Right kidney (tissue), 9 donors: ENCODE measurements at places on chromosomes 3 and 15.

DNA sequence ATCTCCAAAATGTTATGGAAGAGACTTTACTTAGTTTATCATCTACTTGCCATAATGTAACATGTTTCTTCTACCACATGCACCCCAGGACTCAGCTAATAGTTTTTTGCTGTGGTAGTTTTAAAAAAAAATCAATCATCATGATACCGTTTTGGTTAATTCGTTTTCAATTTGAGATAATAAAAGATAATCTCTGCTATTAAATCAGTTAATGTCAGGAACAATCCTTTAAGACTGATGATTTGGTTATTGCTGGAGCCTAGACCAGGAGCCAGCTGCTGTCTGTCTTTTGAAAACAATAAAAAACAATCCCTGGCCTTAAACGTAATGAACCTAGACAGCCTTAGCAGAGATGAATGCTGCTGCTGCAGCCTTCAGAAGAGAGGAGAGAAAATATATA lies 403.7 kb downstream of the OXSM start:
- no peak for DNase-seq

- no peak for DNase-seq
These were observed 57.2 kb downstream of the ITGB5 start for GRCh38 chr3:124829819-124830554.

- DNase-seq = no peak
These were observed 60.0 kb upstream of the SYN2 start for GRCh38 chr3:11944052-11944673.

GRCh38 chr15:82832601-82833361 lies 23.4 kb downstream of the WHAMM start:
- no peak for DNase-seq

GRCh38 chr3:72982609-72983366 lies 13.8 kb upstream of the PPP4R2 start:
- DNase-seq = no peak

- DNase-seq = no peak
These were observed 238.5 kb downstream of the ITPR1 start for GRCh38 chr3:4731543-4732111.

- DNase-seq = no peak
These were observed 44.6 kb downstream of the CMTM6 start for GRCh38 chr3:32457971-32458471.

DNA sequence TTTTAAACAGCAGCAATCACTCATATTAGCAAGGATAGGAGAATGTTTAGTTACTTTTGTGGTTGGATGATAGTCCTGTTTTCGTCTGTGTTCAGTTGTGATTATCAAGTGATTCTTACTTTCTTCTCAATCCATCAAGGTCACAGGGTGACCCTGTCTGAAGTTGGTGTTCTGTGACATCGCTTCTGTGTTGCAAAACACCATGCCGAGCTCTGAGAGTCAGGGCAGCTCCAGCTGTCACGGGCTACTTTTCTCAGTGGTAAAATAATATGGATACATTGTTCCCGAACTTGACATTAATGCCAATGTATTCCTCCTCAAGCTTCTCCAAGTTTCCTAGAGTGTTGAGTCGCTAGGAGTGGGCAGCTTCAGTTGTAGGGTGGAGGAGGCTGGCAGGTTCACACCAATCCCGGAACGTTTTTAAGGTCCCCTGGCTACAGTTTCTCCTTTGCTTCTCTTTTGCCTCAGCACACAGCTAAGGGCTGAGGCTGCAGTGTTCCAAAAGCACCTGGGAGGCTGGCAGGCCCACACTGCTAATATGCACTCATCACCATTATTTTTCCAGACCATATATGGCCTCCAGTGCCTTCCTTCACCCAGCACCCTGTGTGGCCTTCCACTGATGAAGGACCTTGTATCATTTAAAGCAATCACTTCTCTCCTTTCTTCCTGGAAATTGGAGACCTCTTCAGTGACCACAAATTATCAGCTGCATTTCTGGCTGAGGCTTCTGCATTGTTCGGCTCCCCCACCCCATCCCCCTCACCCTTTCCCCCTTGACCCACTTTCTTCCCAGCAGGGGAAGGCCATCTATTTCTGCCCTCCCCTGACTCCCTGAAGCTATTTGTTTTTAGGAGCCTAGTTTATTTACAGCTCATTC lies 25.8 kb downstream of the COLQ start:
- no peak for DNase-seq

DNA sequence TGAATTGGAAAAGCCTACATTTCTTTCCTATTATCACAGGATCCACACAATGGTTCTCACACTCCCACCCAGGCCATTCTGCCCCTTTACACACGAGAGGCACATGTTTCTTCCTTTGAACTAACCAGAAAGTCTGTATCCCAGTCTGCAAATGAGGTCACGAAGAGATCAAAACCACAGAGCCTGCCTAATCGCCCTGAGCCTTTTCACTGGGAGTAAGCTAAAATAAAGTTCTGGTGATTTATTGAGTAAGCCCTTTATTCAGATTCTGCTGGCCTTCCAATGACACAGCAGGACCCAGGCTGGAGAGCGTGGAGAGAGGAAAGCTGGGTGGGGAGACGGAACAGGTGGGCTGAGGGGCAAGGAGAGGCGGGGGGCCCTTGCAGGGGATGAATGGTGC lies 78.7 kb downstream of the ATP1B3 start:
- DNase-seq = no peak

DNA sequence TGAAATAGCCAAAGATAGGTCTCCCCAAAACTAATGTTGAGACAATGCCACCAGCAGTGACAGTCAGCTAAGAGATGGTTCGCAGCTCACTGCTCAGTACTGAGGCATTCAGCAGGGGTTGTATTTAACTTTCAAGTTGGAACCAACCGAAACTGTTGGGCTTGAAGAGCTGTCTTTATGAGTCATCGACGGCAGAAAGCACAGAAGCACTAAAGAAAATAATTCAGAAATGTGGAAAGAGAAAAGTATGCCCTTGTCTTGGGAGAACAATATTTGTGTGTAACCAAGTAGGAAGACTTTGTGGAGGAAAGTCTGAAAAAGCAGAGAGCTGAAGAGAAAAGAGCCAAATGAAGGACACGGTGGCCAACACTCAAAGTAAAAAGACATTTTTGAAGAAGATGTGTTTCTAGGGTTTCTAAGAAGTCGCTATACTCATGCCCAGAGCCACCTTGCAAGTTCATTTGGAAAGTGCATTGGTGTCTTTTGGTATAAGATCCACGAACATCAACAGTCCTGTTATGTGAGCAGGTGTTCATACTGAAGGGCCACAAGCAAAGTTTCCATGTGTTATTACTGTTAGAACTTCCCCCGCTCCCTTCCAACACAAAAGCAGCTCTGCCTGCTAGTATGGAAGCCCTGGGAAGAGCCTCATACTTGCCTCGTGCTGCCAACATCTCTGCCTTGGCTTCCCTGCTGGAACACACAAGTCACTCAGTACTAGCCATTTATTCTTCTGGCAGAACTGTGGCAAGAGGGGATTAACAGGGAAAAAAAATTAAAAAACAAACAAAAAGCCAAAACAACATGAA lies 4.1 kb upstream of the RARB start:
- DNase-seq = peak; percentile 29

DNA sequence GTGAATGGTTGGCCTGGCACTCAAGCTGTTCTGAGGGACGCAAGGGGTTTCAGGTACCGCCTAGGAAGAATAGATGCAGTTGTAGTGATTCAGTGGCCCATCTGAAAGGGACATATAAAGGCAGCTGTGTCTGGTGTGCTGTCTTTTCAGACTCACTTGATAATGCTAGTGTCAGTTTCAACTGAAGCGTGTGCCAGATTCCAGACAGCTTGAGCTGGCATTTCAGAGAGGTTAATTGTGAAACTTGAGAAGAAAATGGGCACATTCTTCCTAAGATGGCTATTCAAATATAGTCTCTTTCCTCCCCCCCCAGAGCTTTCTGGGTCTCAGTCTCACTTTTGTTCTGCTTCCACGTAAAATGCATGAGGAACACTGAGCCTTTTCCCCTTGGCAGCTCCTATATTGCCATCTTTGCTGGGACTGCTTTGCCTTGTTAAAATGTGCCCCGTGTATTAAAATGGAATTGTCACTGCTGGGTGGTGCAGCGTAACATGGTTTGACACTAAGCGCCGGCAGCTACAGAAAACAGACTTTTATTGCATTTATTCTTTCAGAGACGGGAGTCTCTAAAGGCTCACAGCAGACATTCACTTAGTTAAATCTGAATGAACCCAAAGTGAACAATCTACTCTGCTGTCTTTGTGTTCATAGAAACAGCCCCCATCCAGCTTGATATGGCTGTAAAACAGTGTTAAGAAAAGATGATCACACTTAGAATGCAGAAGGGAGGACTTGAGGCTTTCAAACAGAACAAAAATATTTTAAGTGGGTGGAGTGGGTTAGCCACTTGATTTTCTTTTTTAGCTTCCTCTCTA lies 478.7 kb downstream of the RBMS3 start:
- DNase-seq = no peak

DNA sequence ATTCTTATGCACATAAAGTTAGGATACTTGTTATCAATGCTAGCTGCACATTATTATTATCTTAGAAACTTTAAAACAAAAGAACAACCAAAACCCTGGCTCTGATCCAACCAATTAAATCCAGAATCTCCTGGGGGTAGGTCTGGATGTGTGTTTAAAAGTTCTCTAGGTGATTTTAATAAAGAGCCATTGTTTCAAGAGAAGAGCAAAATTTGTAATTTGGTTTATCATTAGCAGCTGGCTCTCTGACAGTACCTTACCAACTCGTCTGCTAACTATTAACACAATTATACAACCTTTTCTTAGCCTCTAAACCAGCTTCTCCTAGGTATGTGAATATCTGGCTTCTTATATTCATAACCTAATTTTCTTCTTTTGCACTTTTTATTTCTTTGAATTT lies 68.9 kb downstream of the IFT80 start:
- DNase-seq = no peak

- peak; percentile 37 for DNase-seq
These were observed 6.5 kb upstream of the DNASE1L3 start for GRCh38 chr3:58217209-58217811.

- no peak for DNase-seq
These were observed 138.3 kb upstream of the UBP1 start for GRCh38 chr3:33578325-33579177.

- peak; percentile 35 for DNase-seq
These were observed 78.6 kb upstream of the TSEN2 start for GRCh38 chr3:12405432-12406272.

- DNase-seq = no peak
These were observed 26.3 kb upstream of the GMPPB start for GRCh38 chr3:49750056-49750455.

- DNase-seq = no peak
These were observed 251.4 kb downstream of the MAGI1 start for GRCh38 chr3:65787340-65787739.

DNA sequence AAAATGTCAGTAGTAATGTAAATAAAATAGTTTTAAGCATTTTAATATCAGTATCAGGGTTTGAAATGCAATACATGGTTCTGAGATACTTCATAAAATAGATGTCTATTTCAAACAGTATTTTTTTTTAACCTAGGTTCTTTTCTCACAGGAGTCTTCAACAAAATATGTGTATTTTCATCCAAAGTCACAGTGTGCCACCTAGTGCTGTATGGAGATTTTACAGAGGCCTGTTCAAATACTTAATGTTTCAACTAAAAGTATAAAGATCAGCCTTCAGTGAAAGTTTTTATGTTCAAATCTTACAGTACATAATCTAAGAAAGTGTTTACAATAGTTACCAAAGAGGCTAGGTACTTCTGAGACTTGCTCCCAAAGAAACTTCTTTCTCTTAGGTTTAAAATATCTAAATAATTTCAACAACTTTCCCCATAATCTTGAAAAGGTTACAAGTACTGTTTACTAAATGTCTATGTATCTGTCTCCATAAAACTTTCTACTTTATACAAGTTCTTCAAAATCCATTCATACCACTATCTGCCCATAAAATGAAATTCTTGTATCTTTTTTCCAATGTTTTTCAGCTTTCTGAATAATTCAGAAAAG lies 38.3 kb downstream of the SCAPER start:
- no peak for DNase-seq

- DNase-seq = no peak
These were observed 61.4 kb downstream of the MGLL start for GRCh38 chr3:127760791-127761440.

DNA sequence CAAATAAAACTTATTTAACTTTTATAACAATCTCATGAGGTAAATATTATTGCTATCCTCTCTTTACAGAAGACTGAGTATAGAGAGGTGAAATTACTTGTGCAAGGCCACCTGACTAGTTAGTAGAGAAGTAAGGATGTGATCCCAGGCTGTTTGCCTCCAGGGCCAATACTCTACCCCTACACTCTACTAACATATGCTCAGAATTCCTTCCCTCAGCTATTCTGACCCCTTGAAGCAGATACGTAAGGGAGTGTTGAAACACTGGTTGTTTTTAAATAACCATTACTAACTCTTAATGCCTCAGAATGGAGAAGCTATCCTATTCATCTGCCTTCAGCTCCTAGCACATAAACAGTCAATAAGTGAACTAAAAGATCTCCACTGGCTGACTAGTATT lies 24.1 kb downstream of the CSTA start:
- no peak for DNase-seq

GRCh38 chr15:68061171-68061570 lies 7.1 kb downstream of the PIAS1 start:
- DNase-seq = no peak

DNA sequence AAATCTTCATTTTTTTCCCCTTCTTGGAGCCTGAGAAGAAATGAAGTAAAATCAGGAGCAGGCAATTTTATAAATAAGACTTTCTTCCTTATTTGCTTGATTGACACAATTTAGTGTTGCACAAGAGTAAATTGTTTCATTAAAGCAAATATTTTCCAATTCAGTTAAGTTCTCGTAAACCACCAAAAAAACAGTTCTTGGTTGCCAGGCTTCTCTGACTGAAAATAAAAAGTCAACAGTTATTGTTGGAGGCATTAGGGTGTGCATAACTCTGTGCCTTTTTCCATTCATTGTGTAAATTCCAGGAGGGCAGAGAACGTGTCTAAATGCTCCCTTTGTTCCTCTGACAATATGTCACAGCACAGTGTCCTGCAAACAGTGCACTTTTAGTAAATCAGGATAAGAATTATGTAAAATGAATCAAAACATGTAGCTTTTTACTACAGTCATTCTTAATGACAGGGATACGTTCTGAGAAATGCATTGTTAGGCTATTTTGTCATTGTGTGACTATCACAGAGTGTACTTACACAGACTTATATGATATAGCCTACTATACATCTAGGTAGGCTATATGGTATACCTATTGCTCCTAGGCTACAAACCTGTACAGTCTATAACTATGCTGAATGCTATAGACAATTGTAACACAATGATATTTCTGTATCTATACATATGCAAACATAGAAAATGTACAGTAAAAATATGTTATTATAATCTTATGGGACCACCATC lies at the start of gene CP:
TSS of gene CP (minus strand) at position 47 of the 735 bp plus-strand sequence. CDS start at position 10, 37 bp downstream.
- DNase-seq = no peak
